ENCODE measurements at places on chromosomes 5 and 9. TPM values are rescaled to one million over a fixed set of nuclear protein-coding genes. Genes with fewer than 3 reads are reported as not detected.

Gene TRPM6
- not detected for total RNA-seq

Gene HRH2
- not detected for total RNA-seq

Gene GGTA1
- not detected for total RNA-seq

Gene COL23A1
- total RNA-seq, result 0.28 TPM

Gene OLFML2A
- 0.56 TPM for total RNA-seq

Gene SLC6A18
- total RNA-seq, result not detected

Gene FOXI1
- under 0.01 TPM for total RNA-seq

Gene ENG
- 34.3 TPM for total RNA-seq

Gene TSLP
- total RNA-seq, result 13.5 TPM

Gene DBN1
- 77.2 TPM for total RNA-seq

Gene CDKN2A
- 8.6 TPM for total RNA-seq

Gene CPLANE1
- total RNA-seq, result 11.7 TPM

Gene OR1J2
- total RNA-seq, result not detected

Gene TMEM174
- total RNA-seq, result not detected

Gene GLRA1
- not detected for total RNA-seq

Gene DPM2
- total RNA-seq, result 7.9 TPM

Gene MARVELD2
- 0.38 TPM for total RNA-seq

Gene ADGRV1
- 0.19 TPM for total RNA-seq

Gene SLC25A46
- total RNA-seq, result 116 TPM

Gene SPEF2
- 5.1 TPM for total RNA-seq

Gene SLC34A1
- not detected for total RNA-seq

Gene MRPL36
- 32.7 TPM for total RNA-seq

Gene FOXD4
- total RNA-seq, result 0.19 TPM

Gene SHOC1
- under 0.01 TPM for total RNA-seq

Gene BARHL1
- not detected for total RNA-seq

Gene ZNF454
- total RNA-seq, result 0.96 TPM

Gene HSPA5
- total RNA-seq, result 538 TPM

Gene CTXN3
- not detected for total RNA-seq

Gene INSYN2B
- 24.0 TPM for total RNA-seq

Gene LRRTM2
- under 0.01 TPM for total RNA-seq

Gene GABRB2
- under 0.01 TPM for total RNA-seq

Gene AK8
- under 0.01 TPM for total RNA-seq

Gene MLANA
- total RNA-seq, result not detected

Gene APBA1
- 2.5 TPM for total RNA-seq

Gene GMCL2
- total RNA-seq, result not detected

Gene TAF11L5
- not detected for total RNA-seq

Gene LCN10
- not detected for total RNA-seq

Gene NMUR2
- total RNA-seq, result not detected

Gene IRX4
- not detected for total RNA-seq

Gene CD14
- total RNA-seq, result 3.3 TPM

Gene RANBP6
- total RNA-seq, result 47.5 TPM

Gene PPP3R2
- total RNA-seq, result not detected

Gene LTC4S
- total RNA-seq, result 0.19 TPM

Gene CDH6
- total RNA-seq, result 125 TPM

Gene C5orf46
- 5.9 TPM for total RNA-seq

Gene OR5C1
- total RNA-seq, result not detected

Gene GABRA6
- not detected for total RNA-seq

Gene RNF183
- not detected for total RNA-seq

Gene CCL27
- total RNA-seq, result not detected

Gene FYB1
- under 0.01 TPM for total RNA-seq

Gene EDIL3
- 246 TPM for total RNA-seq

Gene IFNA21
- total RNA-seq, result not detected

Gene BARX1
- total RNA-seq, result under 0.01 TPM
